Myocyte (in vitro differentiated cells): ENCODE measurements at places on chromosomes 3 and 15.

GRCh38 chr15:45156744-45157455, 27.1 kb downstream of the DUOX1 start:
- no peak for DNase-seq

DNA sequence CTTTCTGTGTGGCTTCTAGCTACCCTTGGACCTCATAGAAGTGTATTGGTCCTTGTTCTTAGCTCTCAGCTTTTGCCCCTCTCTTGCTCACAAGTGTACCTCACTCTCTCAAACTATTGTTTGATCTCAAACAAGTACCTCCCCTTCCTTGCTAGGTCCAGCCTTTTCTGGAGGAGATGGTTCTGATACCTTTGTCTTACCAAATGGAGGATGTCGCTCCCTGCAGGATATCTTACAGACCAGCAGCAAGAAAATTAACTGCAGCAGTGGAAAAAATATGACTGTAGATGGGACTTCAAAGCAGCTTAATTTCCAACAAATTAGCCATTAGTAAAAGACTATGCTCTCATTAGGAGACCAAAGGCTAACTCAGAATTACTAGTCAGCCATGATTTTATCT, 388.1 kb upstream of the ROBO2 start:
- DNase-seq = no peak

GRCh38 chr15:51620122-51620521, 2.4 kb downstream of the DMXL2 start:
- DNase-seq = no peak

DNA sequence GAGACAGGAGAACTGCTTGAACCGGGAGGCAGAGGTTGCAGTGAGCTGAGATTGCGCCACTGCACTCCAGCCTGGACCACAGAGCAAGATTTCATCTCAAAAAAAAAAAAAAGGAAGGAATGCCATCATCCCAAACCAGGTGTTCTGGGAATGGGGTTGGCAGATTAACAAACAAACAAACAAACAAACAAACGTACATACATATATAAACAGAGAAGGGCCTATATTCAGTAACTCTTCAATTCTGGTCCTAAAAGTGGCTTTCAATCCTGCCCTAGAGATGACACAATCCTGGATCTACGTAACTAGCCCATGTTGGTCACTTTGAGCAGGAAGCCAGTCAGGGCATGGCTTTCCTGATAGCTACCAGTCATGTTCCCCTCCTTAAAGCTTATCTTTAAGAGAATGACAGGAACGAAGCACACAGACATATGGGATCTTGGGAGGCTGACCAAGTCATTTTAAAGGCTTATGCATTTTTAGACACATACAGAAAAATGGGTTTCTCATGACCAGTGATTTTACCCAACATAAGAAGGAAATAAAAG, 29.9 kb upstream of the RAB11A start:
- DNase-seq = no peak

DNA sequence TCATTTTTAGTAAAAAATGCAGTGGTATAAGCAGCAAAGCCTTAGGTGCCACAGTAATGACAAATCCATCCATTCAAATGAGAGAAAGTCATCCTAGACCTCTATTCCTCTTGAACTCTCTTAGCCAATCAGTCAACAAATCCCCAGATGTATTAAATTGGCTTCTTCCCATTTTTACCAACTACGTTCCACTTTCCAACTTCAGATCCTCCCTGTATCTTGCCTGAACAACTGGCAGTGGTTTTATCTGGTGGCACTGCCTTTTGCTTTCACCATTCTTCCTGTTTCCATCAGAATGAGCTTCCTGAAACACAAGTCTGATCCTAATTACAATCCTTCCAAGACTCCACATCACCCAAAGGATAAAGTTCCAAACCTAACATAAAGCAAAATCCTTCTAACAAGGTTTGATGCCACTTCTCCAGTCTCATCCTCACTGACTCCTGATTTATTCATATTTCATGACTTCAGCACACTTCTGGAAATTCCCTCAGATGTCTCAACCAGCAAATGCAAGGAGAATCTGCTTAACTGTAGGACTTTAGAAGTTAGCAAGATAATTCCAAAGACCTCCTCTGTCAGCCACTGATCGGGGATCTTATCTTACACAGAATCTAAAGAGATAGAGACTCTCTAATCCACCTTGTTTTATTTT, 69.8 kb upstream of the SLC4A7 start:
- peak; percentile 46 for DNase-seq

DNA sequence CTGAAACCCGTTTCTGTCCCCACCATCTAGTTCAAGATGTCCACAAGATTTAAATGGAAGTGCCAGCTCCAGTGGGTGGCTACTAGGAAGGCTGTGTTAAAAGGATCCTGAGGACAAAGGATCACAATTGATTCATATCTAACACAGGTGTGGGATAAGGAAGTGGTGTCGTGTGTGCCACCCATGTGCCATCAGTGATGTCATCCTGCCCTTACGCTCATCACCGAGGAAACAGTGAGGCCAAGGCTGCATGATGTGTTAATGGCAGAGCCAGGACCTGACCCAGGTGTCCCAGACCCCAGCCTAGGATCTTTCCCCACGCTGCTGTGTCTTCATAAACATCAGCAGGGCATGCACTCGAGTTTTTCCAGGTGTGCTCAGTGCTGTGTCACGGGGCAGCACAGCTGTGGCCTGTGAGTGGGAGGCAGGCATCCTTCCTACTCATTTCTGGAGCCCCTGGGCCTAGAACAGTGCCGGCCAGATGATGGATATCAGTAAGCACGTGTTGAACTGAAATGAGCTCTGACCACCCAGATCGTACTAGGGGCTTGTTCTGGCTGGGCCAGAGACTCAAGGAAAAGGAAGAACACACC, 10.6 kb upstream of the TGM5 start:
- DNase-seq = no peak

GRCh38 chr15:28103831-28104230, 4.7 kb upstream of the OCA2 start:
- DNase-seq = no peak

DNA sequence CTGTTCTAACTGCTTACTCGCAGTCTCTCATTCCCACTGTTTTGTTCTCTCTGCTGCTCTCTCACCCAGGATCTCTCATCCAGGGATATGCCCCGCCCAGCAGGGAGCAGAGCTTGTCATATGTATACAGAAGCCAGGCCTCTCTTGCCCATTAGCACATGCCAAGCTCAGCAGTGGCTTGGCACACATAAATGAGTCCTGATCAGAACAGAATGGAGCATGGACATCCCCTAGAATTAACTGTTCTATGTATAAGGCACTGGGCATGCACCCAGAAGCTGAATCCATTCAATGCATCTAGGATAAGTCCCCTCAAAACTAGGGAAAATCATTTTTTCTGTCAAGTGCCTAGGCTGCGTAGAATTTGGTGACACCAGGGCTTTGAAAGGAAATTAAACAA, 61.6 kb downstream of the IGSF11 start:
- no peak for DNase-seq

GRCh38 chr3:9260305-9260704, 10.9 kb upstream of the SRGAP3 start:
- DNase-seq = no peak

DNA sequence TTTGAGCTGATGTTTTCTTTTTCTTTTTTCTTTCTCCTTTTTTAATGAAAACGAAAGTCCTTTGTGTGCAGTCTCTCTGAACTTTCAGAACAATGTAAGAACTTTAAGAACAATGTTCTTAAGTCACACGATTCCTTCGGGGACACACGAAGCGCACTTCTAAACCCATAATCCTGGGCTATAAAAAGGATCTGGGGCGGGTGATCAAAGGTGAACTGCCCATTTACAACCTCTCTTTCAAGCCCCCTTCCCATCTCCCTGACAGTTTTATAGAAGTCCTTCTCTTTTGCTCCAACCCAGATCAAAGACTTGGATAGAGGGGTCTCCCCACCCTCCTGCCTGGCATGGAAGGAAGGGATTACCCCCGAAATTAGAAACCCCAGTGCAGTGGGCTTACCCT, 126.8 kb downstream of the BDH1 start:
- no peak for DNase-seq

GRCh38 chr3:24043168-24043567, 98.1 kb downstream of the NR1D2 start:
- no peak for DNase-seq

DNA sequence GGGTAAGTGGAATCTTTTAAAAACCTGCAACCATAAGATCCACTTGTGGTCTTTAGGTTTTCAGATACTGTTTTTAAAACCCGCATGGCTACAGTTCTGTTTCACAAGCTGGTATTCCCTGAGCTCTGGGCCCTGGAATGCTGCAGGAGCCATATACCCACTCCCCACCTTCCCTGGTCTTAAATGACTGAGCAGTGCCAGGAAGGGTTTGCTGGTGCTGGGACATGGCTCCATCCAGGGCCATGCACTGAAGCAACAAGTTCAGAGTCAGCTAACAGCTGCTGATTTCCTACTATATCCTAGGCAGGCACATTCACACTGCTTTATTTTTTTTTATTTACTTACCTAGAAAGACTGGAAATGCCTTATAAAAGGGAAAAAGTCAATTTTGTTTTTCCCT, 77.3 kb downstream of the HCN4 start:
- DNase-seq = no peak

- peak; percentile 31 for DNase-seq
Measured at GRCh38 chr3:99953596-99953995, 135.9 kb downstream of the CMSS1 start.

GRCh38 chr3:99624496-99625236, 13.7 kb upstream of the COL8A1 start:
- peak; percentile 48 for DNase-seq

DNA sequence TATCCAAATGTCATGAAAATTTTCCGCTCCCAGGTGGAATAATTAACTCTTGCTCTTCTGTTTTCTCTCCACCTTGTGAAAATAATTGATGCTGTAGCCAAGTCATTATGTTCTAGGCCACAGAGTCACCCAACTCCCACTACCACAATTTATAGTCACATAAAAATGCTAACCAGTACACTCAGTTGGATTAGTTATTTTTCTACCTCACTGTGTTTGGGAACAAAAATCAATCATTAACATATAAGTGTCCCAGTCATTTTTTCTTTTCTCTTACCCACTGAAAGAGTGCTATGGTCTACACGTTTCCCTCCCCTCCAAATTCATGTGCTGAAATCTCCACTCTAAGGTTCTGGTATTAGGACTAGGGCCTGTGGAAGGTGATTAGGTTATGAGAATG, 255.6 kb upstream of the LMCD1 start:
- DNase-seq = no peak

DNA sequence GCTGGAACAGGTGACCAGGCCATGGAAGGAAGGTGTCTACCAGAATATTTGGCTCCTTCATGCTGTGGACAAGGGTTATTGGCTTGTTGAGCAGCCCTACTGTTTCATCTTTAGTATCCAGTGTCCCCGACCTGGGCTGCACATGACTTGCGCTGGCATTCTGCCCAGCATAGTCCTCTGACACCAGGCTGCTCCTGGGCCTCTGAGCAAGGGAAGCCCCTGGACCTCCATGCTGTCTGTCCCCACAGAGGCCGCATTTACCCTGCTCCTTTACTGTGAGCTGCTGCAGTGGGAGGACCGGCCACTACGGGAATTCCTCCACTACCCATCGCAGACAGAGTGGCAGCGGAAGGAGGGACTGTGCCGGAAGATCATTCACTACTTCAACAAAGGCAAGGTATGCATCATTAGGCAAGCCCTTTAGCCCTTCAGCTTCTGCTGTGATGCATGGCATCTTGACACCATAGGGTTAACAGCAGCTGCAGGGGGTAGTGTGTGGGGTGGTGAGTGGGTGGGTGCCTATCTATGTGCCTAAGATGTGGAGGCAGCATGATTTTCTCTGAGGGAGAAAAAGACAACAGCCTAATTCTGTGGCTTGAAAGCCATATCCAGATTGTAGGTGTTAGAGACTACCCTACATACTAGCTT, 44.0 kb upstream of the MANF start:
- peak; percentile 47 for DNase-seq

DNA sequence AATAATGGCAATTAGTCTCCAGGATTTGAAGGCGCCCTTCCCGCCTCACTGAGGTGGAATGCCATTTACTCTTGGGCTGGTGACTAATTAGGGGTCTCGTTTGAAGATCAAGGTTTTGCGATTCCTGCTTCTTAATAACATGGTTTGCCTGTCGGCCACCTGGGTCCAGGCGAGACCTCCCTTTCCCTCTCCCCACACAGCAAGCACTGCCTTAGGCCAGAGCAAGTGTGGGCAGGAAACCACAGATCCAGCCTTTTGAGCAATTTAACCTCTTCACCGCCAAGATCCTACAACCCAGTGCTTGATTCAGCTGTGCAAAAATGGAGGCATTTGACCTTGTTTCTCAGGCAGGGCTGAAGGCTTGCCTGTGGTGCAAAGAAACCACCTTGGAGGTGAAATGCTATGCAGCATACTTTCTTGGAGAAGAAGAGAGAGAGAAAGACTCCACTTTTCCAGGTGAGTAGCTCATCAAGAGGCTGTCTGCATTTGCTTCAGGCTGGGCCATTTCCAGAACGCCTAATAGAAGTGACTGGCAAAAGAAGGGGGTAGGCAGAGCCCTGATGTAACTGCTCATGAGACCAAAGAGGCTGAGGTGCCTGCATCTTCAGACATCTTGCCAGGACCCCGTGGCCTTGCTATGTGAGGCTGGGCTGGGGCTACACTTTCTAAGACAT, 34.1 kb upstream of the WNT5A start:
- DNase-seq = no peak

GRCh38 chr3:110165753-110166152, 828.4 kb upstream of the DPPA4 start:
- DNase-seq = no peak

GRCh38 chr15:64507293-64507802, 47.0 kb downstream of the ZNF609 start:
- DNase-seq = peak; percentile 80

DNA sequence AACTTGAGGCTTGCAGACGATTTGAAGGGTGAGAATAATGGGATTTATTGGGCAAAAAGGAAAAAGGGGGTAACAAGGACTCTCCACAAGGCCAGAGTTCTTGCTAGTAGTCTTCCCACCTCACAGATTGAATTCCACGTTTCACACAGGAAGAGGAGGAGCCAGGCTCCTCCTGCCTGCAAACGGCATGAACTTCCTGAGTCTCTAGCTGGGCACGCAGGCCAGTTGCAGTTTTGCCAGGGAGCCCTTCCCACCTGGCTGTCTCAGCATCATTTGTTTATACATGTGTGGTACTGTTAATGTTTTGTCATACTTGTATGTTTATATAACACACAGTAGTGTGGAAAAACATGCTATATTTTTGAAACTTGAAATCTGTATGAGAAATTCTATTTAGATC, 155.0 kb downstream of the NLGN1 start:
- no peak for DNase-seq

GRCh38 chr3:48798998-48799397, 48.7 kb downstream of the PRKAR2A start:
- no peak for DNase-seq

- no peak for DNase-seq
Measured at GRCh38 chr3:45786801-45787495, 9.4 kb downstream of the SLC6A20 start.

- DNase-seq = no peak
Measured at GRCh38 chr15:97921296-97921865, 39.1 kb upstream of the ARRDC4 start.
